ENCODE measurements at places on chromosomes 16 and 17.

- DNase-seq, result no peak
These were observed 157.2 kb upstream of the FOXF1 start for GRCh38 chr16:86353148-86353547.

DNA sequence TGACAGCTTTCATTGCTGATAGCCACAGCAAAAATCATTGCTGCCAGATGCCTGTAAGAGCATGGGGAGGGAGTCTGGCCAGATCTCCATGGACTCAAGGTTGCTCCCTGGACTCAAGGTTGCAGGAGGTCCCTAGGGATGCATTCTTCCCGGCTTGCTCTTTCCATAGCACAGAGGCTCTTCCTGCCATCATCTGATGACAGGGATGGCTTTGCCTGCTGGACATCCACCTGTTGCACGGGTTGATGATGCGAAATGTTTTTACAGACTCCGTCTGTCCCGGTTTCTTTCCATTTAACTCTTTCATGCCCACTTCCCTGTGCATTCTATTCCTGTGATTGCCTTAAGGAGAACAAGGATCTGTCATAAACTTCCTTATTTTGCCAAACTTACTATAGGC, 115.6 kb upstream of the HSBP1 start:
- no peak for DNase-seq

GRCh38 chr16:86919578-86920305, 341.4 kb downstream of the FOXL1 start:
- no peak for DNase-seq

DNA sequence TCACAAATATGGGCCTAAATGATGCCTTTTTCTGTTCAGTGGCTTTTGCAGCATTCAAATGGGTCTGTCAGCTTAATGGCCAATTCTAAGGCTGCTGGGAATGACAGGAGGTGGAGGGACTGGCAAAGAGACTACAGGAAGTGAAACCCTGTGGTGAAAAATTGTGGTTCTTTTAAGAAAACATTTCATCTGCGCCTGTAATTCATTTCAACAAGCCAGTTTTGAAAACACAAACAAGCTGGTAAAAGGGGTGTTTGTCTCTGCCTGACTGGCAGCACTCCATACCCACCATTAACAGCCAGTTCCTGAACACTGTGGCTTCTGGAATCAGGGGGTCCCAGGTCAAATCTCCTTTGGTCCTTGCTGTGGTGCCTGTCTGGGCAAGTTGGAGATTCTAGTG, 3.6 kb upstream of the KDM8 start:
- no peak for DNase-seq

GRCh38 chr16:22673421-22673831, 140.5 kb upstream of the HS3ST2 start:
- DNase-seq, result no peak

DNA sequence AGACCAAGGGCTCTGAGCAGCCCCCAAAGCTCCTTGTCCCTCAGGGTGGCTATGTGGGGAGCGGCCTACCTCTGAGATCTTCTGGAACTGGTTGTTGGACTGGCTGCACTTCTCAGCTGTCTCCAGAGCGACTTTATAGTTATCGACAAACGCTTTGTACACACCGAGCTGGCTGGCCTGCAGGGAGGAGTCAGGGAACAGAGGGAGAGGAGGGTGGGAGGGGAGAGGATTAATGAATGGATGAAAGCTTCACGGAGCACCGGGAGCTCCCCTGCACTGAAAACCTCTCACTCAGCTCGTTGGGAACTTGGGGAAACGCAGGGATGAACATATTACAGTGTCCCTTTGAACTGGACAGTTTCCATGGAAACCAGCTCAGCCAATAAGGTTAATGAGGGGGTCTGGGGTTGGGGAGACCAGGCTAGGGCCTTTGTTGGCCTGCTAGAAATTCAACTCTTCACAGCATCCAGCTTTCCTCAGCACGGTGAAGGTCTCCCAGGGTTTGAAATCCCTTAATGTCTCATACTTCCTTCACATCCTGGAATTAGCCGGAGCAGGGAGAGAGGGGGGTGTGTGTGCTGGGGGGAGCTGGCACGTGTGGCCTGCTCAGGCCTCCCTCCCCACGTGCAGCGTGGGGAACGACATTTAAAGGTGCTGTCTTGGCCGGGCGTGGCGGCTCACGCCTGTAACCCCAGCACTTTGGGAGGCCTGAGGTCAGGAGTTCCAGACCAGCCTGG, 86.7 kb downstream of the TIMM22 start:
- no peak for DNase-seq

- DNase-seq, result peak; percentile 99
These were observed at the start of gene NRN1L for GRCh38 chr16:67884684-67885083. Gene NRN1L (plus strand): TSS chr16:67884885. CDS start chr16:67884904, 19 bp downstream.

- DNase-seq, result peak; percentile 81
These were observed 623 bp downstream of the CACNA1G start for GRCh38 chr17:50560931-50561745.

GRCh38 chr17:35460354-35460851, 11.8 kb upstream of the SLFN13 start:
- DNase-seq, result peak; percentile 96

GRCh38 chr17:18381158-18381952, 3.8 kb downstream of the EVPLL start:
- no peak for DNase-seq

Data from H7 (cell line).